ENCODE measurements at places on chromosomes 11 and 22.

DNA sequence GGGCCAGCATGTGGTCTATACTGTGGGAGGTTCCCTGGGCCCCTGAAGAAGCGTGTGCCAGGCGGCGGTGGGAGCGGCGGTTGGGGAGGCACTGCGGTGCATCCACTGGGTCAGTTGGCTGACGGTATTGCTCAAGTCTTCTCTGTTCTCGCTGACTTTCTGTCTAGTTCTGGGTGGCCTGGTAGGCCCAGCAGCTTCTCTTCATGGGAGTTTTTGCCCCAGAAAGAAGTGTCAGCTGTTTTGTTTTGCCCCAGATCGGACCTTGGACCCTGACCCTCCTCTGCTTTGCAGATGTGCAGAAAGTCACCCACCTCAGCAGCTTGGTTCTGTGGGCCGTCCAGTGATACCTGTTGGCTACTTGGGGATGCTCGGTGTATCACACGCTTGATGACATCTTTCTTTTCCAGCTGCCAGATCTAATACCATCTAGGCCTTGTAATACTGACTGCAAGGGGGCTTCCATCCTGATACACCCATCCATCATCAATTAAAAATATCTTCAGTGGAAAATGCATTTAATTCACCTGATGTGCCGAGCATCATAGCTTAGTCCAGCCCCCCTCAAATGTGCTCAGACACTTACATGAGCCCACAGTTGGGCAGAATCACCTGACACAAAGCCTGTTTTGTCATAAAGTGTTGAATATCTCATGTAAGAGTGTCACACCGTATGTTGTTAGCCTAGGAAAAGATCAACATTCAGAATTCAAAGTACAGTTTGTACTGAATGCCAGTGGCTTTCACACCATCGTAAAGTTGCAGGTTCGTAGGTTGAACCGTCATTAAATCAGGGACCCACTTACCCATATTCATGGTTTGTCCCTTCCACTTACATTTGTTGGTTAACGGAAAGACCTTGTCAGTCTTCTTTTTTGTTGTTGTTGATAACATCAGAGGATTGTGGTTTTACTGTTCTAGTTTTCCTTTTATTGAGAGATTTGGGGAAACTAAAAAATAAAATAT, 13.9 kb downstream of the ZBED4 start:
- DNase-seq: no peak

- peak; percentile 63 for DNase-seq
Measured at GRCh38 chr22:35540595-35541253, at the start of gene RASD2. Gene RASD2, plus strand, starts transcription at chr22:35540831. Its CDS starts 5,979 bp downstream, at chr22:35546810.

DNA sequence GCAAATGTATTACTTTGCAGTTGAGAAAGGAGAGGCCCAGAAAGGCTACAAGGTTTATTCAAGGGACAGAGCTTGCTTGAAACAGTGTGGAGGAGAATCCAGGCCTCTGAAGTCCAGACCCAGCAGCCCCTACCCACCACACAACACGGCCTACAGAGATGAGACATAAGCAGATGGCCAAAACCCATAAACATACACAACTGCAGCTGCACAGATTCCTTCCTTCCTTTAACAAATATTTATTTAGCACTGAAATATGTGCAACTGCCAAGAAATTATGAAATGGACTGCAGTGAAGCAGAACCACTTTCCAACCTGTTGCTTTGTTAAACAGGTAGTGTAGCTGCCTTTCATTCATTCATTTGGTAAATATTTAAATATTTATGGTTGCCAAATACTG, 122.3 kb downstream of the SPATA19 start:
- peak; percentile 10 for DNase-seq

DNA sequence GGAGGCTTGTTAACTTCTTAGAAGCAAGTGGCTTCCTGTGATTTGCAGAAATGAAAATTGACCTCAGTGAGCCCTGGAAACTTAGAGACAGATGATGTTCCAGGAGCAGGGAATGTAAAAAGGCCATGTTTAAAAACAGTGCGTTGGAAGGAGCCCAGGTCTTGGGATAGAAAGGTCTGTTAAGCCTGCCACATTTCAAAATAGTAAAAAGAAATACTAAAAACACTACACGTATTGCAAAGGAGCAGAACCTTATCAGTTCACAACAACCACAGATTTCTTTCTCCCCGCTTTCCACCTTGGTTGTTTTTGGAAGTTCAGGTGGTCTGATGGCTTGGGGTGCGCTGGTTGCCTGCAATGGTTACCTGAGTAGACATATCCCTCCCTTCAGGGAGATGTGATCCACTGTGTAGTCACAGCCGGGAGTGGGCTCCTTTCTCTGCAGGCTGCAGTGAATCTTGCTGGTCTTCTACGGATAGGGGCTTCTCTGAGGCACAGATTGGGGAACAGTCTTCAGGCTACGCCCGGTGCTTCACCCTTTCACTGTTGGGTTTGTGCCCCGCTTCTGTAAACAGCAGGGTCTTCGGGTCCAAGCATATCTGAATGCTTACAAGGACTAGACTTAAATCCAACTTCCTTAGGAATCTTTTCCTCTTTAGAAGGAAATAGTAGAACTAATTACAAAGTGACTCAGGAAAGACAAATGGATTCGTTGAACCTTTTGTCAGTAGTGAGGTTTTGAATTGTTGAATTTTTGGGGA, 1.9 kb downstream of the TEAD1 start:
- peak; percentile 60 for DNase-seq

GRCh38 chr22:50376085-50376651, 33.0 kb downstream of the PPP6R2 start:
- DNase-seq: no peak

- no peak for DNase-seq
Measured at GRCh38 chr22:42950281-42950680, 64.7 kb downstream of the PACSIN2 start.

GRCh38 chr11:7257724-7258123, 6.0 kb downstream of the SYT9 start:
- no peak for DNase-seq

- DNase-seq: peak; percentile 61
Measured at GRCh38 chr11:110710628-110711381, 1.4 kb downstream of the ARHGAP20 start.

DNA sequence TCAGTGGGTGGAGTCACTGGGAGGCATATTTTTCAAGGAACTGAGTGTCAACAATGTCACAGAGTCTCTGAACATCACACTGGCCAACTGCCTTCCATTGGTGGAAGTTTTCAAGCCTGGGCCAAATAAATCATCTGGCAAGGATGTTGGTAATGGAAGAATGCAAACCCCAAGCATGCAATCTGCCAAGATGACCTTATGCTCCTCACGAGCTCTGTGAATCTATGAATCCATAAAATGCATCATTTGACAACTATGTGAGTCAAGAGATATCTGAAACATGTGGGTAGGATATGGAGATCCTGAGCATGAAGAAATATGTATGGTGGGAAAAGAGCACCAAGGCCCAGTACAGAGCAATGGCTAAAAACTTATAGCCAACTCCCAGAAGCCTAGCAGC, 122.2 kb downstream of the PLEKHA7 start:
- no peak for DNase-seq

DNA sequence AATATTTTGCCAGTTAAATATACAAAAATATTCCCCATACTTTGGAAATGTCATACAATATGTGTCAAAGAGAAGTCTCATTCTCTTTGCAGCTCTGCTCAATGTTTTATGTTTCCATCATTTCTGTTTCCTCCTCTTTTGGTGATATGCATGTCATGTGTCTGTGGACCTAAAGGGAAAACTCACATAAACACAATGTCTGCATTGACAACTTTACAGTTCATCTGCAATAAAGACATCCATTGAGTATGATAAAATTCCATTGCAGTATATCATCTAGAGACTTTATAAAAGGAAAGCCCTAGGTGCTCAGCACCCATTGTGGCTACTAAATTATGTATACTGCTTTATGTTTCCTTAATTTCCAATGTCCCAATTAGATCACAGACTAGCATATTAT, 461.3 kb upstream of the FAT3 start:
- DNase-seq: no peak

DNA sequence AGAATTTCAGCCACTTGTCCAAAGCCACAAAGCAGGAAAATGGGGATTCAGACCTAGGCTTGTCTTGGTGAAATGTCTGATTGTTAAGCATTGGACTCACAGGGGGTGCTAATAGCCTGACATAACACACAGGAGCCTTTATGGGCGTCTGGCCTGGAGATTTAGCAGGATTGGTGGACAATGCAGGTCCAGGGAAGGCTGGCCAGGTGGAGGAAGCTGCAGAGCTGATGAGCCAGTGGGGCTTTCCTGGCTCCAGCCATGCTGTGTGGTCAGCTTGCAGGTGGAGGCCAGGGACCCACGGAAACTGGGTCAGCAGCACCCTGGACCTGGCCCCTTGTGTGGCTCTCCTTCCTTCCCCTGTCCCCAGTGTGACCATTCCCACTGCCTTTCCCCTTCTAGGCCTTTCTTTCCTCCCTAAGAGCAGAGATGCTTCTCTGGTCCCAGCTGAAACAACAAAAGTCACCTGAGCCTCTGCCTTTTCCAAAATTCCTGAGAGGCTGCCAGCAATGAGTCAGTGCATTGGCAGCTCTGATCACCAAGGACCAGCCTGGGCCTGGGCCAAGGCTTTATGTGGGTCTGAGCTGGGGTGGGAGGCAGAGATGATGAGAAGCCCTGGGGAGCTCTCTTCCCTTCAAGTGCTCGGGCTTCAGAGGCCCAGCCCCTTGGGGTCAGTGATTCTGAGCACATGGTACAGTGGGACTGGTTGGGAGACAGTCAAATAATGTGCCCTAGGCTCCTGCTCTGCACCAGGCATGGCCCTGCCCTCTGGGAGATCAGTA, 85.2 kb downstream of the CCDC81 start:
- DNase-seq: no peak

DNA sequence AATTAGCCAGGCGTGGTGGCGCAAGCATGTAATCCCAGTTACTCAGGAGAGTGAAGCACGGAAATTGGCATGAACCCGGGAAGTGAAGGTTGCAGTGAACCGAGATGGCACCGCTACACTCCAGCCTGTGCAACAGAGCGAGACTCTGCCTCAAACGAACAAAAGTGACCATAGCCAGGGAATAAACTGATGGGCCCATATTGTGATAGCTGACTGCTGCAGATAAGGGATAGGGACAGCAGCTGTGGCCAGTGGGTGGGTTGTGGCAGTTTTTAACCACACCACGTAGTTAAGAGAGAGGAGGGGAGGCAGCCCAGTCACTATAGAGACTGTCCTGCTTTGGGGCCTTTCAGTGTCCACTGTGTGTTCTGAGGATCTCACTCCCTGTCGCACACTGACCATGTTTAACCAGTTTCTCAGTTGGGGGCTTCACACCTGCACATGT, 58.9 kb downstream of the PISD start:
- no peak for DNase-seq

DNA sequence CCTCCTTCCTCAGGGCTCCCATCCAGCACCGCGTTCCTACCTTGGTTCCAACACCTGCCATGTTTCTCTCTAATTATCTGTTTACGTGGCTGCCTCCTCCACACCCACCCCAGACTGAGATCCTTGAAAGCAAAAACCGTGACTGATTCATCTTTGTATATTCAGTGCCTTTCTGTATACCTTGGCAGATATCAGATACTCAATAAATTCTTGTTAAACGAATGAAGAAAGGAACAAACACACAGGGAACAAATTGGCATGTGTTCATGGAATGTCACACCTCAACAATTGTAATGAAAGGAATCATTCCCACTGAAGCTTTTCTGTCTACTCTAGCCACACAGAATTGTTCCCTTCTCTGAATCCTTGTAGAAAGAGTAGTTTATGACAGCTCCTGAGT, 20.4 kb upstream of the LRRC55 start:
- no peak for DNase-seq
